Epithelial cell of prostate (primary cell): ENCODE measurements at places on chromosomes 5 and 9.

GRCh38 chr9:130897105-130897751, 616 bp upstream of the QRFP start:
- no peak for DNase-seq

GRCh38 chr9:129435291-129435690, 185.6 kb downstream of the C9orf50 start:
- DNase-seq = no peak

DNA sequence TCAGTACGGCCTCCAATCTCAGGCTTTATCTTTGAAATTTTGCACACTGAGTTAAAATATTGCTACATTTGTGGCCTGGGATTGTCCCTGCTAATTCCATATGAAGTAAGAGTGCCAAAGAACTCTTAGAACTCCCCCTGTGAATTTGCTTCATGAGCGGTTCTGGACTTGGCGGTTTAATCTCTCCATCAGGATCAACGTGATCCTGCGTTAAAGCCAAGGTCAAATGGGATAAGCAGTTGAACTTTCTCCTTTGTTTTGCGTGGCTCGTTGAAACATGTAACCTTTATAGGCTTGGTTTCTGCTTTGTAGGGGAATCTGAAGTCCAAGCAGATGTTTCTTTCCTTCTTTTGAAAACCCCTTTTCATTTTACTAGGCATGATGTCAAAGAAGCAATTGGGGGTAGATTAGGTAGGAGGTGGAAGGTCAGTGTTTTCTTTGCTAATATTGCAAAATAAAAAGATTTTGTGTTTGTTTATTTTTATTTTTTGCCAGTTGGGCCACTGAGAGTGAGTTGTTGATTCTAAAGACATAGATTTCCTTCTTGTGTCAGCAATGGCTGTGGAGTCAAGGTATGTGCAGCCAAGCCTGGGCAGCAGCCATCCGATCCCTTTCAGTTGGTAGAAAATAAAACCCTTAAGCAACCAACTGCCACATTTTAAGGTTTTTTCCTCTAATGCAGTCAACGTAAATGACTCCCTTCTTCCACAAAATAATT, 390.8 kb downstream of the NNT start:
- no peak for DNase-seq

DNA sequence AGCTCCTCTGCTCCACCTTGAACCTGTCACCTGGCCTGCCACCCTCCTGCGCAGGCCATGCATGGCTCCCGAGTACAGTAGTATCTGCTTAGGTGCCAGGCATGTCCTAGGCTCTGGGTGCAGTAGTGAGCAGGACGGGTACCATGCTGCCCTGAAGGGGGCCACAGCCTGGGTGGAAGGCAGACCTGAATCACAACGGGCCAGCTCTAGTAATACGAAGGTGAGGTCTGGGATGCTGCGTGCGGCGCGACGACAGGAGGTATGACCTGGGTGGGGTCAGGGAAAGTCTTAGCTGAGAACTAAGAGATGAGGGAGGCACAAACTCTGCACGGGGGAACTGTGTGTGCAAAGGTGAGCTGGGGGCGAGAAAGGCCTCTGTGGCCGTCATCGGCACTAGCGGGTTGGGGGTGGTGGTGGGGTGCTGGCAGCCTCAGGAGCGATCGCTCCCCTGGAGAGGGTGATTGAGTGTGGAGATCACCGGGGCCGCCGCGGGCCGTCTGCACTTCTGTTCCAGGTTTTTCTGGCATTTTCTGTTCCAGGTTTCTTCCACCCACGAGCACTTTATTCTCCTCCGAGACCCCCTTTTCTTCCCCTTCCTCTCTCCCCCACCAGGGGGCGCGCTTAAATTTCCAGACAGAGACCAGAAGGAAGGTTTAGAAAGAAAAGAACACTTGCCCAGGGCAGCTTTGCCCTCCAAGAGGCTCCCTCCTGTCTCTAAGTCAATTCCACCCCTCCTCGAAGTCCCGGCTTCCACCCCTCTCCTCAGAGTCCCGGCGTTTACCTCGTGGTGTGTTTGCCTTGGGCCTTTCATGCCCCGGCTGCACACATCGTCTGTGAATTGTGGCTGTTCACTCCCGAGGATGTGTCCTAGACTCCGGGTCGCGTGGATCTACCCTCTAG, 15.1 kb downstream of the PDLIM4 start:
- no peak for DNase-seq

- DNase-seq = no peak
These were observed 22.4 kb upstream of the MRNIP start for GRCh38 chr5:179880848-179881590.

- no peak for DNase-seq
These were observed 80.6 kb downstream of the FBXO4 start for GRCh38 chr5:42005561-42006153.

GRCh38 chr5:174609116-174609515, 115.3 kb upstream of the MSX2 start:
- DNase-seq = no peak

- no peak for DNase-seq
These were observed 27.2 kb downstream of the NEUROG1 start for GRCh38 chr5:135508496-135509005.

- no peak for DNase-seq
These were observed 208.9 kb downstream of the PDE4D start for GRCh38 chr5:59684388-59685190.

GRCh38 chr5:151671950-151672349, 14.8 kb downstream of the SPARC start:
- DNase-seq = no peak

DNA sequence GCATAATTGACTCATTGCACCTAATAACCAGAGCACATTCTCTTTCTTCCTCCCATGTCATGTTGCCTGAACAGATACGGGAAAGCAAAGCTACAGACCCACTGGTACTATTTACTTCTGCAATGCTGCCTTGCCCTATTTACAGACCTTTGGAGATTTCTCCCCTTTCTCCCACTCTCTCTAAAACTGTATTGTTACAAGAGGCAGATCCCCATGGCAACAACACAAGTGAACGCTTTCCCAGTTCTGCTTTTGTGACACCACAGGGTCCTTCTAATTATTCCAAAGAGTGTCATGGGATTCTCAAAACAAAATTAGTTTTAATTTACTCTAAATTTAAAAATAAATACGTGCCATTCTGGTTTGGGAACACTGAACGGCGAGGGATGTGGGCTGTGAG, 104.7 kb downstream of the KCTD16 start:
- no peak for DNase-seq

- no peak for DNase-seq
These were observed 20.3 kb downstream of the CCDC187 start for GRCh38 chr9:136283291-136284235.

DNA sequence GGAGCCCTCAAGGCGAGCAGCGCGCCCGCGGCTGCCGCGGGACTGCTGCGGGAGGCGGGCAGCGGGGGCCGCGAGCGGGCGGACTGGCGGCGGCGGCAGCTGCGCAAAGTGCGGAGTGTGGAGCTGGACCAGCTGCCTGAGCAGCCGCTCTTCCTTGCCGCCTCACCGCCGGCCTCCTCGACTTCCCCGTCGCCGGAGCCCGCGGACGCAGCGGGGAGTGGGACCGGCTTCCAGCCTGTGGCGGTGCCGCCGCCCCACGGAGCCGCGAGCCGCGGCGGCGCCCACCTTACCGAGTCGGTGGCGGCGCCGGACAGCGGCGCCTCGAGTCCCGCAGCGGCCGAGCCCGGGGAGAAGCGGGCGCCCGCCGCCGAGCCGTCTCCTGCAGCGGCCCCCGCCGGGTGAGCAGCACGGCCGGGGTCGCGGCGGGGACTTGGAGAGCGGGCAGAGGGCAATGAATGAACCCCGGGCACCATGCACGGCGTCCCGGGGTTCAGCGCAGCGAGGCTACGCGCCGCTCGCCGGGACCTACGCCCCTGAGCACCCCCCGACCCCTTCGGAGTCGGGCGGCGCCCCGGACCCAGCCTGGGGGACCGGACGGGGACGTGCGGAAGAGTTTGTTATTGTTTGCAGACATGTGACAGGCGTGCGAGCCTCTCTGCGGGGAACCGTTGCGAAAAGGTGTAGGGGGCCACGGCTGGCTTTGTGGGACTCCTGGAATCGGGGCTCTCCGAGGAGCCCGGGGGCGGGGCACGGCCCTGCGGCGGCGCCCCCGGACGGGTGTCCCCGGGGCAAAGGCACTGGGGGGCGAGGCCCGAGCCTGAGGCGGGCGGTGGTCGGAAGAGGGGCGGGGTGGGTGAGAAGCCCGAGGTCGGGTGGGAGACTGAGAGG, 553 bp downstream of the MAP3K1 start:
- DNase-seq = no peak

GRCh38 chr5:95918421-95919006, 43.1 kb downstream of the ELL2 start:
- no peak for DNase-seq

DNA sequence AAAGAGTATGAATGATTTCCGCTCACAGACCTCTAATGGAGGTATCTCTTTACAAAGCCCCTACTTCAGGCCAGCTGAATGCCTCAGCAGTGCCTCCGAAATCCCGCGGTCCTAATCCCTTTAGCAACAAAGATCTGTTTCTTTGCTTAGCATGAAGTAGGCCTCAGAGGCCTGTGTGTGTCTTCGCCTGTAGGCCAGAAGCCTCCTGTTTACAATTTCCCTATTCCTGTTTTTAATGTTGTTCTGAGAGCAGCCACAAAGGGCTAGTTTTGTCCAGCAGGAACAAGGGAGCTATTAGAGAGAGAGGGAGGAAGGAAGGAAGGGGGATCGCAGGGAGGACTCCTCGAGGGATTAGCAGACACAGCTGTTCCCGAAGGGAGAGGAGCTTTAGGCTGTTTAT, 166.4 kb upstream of the SPRY4 start:
- no peak for DNase-seq

DNA sequence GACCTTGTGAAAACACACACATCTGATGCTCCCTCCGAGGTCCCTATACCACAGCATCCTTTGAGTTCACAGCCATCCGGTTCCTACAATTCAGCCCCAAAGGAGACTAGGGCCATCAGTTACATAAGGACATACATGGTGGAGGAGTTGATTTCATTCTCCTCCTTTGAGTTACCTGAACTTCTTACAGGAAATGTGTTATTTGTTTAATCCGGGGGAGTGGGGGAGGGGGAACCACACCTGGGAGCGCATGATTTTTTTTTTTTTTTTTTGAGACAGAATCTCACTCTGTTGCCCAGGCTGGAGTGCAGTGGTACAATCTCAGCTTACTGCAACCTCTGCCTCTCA, 30.7 kb downstream of the SEMA4D start:
- no peak for DNase-seq

DNA sequence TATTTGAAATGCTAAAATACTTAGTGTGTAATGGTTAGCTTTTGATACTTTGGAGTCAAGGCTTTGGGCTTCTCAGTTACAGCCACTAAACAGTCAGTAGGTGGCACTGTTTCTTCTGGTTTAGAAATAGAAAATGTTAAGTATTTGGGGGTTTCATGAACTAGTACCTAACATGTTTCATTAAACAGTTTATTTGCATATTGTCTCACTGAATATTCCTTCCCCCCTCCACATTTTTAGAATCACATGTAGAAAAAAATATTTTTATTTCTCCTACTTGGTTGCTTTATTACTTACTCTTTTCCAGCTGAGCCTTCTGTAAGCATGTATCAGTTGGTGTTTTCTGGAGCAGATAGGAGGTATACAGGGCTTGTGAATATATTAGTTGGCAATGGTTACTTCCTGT, 48.0 kb downstream of the IPO11 start:
- no peak for DNase-seq

GRCh38 chr9:117224695-117225094, 190.2 kb downstream of the ASTN2 start:
- no peak for DNase-seq
